ENCODE measurements at places on chromosomes 12 and 14.

- DNase-seq, result no peak
Observed at GRCh38 chr14:73209953-73210352, 27.4 kb upstream of the PAPLN start.

DNA sequence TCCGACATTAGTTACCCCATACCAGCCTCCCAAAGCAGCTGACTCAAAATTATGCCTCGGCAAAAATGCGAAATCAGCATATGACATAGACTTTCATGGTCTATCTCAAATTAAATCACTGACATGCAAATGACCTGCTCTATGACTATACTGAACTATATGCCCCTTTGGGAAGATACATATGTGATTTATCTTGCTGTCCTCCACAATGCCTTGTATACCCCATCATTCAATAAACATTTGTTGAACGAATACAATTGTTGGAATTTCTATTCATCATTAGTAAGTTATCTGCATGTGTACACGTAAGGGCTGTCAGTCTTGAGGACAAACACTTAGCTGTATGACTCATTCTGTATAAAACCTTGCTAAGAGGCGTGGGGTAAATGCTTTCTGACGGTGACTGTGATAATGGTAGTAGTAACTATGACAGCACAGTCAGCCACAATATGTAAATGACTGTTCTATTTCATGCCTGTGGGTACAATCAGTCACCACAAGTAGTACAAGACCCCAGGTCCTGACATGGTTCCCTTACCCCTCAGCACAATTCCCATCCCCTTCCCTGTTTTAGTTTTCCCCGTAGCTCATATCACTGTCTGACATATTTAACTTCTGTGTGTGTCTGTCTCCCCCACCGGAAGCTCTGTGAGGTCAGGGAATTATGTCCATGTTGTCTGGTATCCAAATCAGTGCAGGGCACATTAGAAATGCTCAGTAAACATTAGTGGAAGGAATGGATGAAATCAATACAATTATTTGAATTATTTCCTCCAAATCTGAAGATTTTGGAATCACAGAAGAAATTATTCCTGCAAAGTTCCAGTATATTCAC, 42.8 kb downstream of the STXBP6 start:
- no peak for DNase-seq

DNA sequence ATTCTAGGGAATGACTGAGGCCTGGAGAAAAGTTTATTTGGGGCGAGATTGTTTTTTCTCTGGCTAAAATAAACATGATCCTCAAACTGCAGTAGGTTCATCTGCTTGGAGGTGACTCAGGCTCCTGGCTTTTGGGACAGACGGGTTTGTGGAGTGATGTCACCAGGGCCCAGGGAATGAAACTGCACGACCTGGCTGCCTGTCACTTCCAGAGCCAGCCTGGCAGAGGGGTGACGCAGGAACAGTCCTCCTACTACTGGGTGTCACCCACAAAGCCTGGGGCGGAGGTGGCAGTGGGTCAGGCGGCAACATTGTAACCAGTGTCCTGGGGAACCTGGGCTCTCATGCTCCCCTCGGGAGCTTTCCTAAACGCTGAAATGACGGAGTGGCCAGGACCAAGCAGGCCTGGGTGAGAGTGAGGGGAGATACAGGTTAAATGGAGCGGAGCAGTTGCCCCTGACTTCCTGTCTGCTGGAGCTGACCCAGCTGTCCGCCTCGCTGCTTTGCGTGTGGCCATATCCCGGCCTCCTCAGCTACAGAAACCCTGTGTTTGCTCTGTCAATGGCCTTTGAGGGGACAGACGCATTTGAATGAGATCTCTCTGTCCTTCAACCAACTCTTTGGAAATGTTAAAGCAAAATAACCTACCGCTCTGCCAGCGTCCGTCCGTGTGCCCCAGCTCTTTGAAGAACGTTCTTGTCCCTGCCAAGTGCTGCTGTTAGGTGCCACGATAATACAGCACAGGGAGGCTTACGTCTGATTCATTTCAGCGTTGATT, 6.5 kb downstream of the HIP1R start:
- DNase-seq, result no peak

- no peak for DNase-seq
Observed at GRCh38 chr14:29925736-29926135, 1.9 kb downstream of the PRKD1 start.

- DNase-seq, result no peak
Observed at GRCh38 chr12:129207084-129207483, 353.8 kb downstream of the GLT1D1 start.

DNA sequence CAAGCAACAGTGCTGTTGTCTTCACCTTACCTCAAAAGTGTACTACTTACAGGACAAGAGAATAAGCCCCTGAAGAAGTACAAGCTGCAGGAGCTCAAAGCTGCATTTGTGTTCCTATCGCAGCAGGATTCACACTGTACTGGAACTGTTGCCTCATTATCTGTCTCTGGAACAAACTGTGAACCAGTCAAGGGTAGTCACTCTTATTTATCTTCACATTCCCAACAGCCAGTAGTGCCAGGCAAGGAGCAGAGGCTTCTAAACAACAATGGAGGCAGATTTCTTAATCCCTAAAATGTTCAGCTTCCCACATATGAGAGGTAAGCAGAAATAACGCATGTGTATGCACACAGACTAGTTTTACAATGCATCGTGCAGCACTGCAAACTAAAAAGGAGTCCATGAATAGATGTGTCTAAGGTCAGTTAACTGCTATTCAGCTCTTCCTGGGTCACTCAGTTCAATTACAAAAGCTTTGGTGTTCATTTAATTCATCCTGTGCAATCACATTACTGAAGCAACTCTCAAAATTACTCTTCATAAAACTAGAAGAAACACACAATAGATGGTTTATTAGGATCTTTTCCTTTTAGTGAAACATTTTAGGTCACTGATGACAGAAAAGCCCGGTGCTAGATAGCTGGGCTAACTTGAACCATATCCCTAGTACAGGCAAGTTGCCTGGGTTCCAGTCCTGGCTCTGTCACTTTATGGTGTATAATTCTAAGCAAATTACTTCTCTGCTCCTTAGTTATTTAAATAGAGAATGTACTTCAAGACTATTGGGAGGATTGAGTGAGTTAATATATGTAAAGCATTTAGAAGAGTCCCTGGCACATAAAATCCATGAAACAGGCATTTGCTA, 2.7 kb downstream of the APPL2 start:
- no peak for DNase-seq

- DNase-seq, result no peak
Observed at GRCh38 chr14:81519200-81520011, 14.2 kb downstream of the SEL1L start.

DNA sequence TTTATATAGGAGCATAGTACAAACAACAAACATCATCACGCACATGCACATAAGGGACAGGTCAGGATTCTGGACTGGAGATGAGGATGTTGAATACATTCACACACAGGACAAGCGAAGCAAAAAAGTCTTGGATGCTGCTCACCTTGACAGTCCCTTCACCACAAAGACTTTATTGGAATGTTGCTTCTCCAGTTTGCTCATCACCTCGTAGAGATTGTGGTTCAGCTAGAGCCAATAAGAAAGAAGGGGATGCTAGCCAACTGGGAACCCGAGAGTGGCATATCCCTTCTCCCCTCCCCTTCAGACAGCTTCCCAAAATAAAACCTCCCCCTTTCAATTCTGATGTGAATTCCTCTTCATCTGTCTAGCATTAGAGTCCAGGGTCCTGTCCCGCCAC, 25.4 kb upstream of the SMAGP start:
- DNase-seq, result no peak

GRCh38 chr12:18320036-18320617, 58.8 kb downstream of the PIK3C2G start:
- DNase-seq, result no peak

GRCh38 chr12:22333713-22334409, 646 bp downstream of the ST8SIA1 start:
- DNase-seq, result peak; percentile 44

DNA sequence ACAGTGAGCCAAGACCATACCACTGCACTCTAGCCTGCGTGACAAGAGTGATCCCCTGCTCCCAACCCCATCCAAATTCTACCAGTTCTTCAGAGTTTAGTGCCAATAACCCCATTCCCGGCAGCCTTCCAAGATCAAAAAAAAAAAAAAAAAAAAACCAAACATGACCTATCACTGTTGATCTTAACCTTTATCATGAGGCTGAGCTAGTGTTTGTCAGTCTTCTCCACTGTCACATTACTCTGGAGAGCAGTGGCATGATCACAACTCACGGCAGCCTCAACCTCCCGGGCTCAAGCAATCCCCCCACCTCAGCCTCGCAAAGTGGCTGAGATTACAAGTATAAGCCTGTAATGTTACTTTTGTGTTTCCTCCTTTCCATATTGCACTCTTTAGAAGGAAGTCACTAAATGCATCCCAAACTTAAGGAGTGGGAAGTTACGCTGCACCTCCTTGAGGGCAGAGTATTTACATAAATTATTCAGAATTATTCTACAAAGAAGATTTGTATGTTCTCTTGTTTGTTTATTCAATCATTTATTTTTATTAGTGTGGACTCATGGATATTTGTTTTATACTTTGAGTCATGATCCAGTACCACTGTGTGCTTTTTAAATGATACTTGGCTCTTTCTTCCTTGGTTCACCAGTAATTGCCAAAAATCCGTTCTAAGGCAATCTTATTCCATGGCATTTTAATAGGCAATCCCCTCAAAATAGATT, 31.5 kb upstream of the FAM222A start:
- no peak for DNase-seq

DNA sequence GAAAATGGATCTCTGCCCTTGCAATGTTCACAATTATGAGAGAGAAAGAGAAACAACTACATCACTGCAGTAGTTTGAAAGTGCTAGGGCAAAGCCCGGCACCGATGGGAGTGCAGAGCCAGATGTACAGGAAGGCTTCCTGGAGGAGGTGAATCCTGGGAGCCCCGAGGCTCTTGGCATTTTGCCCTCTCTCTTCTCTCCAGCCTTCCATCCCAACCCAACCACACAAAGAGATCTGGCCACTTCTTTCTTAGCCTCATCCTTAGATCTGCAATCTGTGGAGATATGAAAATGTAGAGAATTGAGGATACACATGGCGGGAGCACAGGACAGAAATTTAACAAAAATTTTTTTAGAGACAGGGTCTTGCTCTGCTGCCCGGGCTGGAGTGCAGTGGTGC, 3.3 kb upstream of the PAPLN start:
- DNase-seq, result no peak

DNA sequence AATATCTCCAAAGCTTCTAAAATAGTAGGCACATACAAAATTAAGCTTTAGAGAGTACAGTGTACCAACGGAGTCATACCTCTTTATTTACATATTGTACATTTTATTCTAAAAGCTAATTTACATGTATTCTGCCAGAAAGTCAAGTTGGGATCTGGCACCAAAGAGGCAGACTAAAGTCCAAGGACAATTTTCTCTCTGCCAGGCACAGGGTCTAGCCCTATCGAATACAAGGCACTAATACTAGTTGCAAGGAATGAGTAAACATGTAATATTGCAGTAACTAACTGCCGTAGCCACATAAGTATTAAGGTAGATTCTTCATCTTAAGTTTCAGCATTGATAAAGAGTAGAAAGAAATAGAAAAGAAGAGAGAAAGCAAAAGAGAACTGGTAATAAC, 93.9 kb downstream of the RPS6KA5 start:
- DNase-seq, result no peak

DNA sequence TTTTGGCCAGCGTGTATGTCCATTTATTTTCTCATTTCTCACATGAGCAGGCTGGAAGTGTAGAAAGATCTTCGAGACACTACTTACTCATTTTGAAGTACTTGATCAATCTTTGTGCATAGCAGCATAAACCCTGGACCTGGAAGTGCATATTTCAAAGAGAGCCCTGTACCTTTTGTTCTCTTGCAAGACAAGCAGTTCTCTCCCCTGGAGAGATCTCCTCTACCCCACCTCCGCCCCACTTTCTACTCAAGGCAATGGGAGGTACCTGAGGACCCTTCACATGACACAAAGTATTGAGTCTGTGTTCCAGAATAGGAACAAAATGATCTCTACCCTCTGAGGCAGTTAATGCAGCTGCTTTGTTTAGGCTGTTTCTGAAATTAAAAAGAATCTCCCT, 27.4 kb upstream of the RASSF3 start:
- no peak for DNase-seq
